ENCODE measurements at places on chromosomes 13 and 19.

DNA sequence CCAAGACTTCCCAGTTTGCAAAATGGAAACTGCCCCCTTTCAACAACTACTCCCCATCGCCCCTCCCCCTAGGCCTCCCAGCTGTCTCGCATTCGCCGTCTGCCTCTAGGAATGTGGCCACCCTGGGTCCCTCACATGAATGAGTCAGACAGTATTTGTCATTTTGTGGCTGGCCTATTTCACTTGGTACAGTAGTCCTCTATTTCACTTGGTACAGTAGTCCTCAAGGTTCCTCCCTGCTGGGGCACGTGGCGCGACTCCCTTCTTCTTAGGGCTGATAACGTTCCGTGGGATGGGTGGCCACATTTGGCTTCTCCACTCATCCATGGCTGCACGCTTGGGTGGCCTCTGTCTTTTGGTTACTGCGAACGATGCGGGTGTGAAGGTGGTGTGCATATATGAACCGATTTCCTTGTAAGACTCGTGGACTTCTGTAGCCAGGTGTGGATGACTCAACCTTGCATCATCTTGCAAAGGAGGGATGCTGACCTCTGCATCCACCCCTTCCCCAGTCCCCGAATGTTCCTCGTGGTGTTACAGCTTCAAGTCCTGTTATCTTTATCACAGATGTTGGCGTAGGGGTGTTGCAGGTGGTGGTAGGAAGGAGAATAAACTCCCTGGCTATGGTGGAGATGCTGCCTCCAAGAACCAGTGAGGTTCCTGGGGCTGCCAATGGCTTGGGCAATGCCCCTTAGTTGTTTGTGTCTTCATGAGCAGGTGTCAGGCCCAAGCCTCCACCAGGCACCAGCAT, 112.1 kb upstream of the SOX1 start:
- no peak for DNase-seq

DNA sequence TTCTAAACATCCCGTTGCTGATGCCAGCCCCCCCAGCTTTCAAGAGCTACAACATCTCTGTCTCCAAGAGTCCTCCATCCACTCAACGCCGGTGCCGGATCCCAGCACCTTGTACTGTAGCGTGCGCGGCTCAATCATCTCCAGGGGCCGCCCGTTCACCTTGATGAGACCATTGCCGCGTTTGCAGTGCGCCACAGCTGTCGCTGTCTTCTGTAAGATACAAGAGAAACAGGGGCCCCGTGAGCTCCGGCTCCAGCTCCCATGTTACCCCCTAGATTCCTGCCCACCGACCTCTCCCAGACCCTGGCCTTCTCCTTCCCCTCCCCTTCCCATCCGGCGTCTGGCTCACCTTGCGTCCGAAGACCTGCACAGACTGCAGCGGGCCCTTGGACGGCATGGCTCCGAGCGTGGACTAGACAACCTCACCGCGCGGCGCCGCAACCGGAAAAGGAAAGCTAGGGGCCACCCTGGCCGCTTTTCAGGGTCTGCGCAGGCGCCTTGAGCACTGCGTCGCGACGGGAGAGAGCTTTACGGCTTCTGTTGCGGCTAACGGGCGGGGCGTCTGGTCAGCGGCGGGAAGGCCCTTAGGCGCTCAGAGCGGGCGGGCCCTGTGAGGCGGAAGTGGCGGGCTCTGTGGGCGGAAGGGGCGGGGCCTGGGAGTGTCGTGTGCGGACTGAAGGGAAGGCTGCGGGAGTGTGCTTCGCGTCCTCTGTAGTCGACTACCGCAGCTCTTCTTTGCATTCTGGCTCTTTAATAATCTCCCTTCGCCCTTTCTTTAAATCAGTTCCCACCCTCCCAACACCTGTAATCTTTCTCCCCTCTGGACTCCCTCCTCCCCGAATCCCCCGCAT, at the start of gene RPS16:
Gene RPS16 (minus strand): TSS at position 451 of the 851 bp plus-strand sequence. CDS start 54 bp downstream, at position 397.
- peak; percentile 99 for DNase-seq

- DNase-seq: no peak
Measured at GRCh38 chr19:39083983-39084731, at the start of gene ACP7. Gene ACP7 (plus strand): TSS chr19:39084368. CDS start chr19:39085270, 902 bp downstream.

- DNase-seq: no peak
Measured at GRCh38 chr19:50723069-50723468, at the start of gene CLEC11A. Gene CLEC11A (plus strand): TSS chr19:50723364. CDS start chr19:50723526, 162 bp downstream.

- DNase-seq: no peak
Measured at GRCh38 chr13:43787518-43787891, 733 bp upstream of the ENOX1 start.

DNA sequence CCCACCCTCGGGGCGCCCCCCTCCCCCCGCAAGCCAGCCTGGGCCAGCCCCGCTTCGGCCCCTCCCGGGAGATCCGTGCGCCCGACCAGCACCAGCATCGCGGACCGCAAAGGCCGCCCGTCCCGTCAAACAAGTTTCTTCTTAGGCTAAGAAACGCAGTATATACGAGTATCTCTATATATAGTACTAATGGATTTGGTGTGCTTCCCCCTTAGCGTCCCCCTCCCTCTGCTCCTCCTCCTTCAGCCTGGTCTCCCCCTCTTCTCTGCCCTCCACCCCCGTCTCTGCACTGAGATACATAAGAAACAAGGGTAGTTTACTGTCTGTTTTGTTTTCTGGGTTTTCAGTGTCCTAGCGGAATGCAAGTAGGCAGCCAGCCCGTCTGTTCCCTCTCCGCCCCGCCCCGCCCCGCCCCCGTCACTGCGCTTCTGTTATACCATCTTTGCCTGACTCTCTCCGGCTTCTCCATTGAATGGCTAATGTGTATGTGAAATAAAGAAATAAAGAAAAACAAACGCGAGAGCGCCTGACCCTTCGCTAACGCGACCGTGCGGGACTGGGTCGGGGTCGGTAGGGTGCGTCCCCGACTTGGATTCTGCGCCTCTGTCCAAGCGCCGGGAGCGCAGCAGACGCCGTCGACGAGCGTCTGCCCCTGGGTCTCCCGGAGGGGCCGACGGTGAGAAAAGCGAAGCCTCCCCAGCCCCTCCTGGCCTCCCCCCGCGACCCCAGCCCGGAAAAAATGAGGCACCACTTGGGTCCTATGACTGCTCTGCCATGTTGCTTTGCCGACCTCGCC, 4.2 kb downstream of the LYL1 start:
- DNase-seq: no peak

DNA sequence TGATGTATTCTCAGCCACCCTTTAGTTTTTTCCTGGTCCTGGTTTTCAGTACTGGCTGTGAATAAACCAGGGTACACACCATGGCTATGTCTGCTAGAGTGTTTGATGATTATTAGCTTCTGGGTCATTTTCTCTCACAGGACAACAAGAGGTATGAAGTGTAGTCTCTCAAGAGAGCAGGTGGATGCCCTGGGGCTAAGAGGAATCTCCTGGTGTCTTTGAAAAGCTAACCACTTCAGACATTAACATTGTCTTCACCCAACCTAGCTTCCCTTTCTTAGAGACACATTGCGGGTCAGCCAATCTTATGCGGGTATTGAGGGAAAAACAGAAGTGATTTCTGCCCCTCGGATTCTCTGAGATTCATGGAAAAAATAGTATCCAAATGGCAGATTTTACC, 1.6 kb downstream of the ZNF730 start:
- DNase-seq: no peak

DNA sequence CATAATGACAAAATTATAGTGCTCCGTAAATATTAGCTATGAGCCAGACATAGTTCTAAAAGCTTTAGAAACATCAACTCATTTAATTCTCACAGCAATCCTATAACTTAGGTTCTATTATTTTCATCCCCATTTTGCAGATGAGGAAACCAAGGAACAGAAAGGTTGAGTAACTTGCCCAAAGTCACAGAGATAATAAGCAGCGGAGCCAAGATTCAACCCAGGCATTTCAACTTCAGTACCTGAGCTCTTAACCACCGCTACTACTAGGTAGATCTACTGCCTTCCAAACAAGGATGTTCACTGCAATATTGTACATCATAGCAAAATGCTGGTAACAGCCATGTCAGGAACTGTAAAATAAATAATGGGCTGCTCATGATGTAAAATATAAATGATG, 39.9 kb downstream of the ELF1 start:
- no peak for DNase-seq

GRCh38 chr13:63393112-63393511, 1977.5 kb upstream of the PCDH20 start:
- DNase-seq: no peak

DNA sequence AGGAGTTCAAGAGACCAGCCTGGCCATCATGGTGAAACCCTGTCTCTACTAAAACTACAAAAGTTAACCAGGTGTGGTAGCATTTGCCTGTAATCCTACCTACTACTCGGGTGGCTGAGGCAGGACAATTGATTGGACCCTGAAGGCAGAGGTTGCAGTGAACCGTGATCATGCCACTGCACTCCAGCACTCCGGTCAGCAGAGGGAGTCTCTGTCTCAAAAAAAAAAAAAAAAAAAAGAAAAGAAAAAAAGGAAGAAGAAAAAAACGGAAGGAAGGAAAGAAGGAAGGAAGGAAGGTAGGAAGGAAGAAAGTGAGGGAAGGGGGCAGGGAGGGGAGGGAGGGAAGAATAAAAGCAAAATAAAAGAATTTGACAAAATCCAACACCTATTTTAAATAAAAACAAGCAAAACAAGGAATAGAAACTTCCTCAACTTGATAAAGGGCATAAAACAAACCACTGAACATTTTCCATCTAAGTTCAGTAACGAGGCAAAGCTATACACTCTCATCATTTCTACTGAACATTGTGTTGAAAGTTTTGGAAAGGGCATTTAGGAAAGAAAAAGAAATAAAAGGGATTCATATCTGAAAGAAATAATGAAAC, 411.6 kb upstream of the SLITRK5 start:
- no peak for DNase-seq

DNA sequence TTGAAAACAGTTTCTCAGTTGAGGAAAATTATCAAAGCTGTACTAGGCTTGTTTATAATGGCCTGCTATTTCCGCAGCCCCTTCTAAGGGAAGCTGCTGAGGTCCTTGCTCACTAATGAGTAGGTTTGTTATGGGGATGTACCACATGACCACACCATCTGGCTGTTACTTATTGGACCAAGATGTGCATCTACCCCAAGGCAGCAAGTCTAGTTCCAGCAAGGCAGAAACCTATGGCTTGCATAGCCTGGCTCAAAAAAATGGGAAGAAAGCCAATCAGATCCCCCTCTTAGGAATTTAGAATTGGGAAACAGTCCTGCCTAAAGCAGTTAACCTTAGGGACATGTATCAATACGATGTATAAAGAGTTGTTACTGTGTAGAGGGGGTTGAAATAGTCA, 186.5 kb upstream of the SPRY2 start:
- DNase-seq: no peak

DNA sequence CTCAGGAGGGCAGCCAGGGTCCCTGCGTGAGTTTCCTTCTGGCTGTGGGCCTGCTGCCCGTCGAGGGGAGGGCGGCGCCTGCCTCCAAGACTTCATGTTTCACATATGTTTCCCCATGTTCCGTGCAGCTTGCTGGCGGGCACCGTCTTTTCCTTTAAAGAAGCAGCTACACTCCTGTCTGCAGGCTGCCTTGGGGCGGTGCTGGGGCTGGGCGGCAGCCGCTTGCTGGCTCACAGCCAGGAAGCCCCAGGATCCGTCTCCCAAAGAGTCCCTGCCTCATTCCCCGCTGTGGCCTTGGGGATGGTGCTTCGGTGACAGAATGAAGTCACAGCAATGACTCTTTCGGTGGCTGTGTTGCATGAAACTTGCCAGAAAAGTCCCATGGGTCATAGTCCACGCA, 24.9 kb downstream of the PIAS4 start:
- DNase-seq: no peak

DNA sequence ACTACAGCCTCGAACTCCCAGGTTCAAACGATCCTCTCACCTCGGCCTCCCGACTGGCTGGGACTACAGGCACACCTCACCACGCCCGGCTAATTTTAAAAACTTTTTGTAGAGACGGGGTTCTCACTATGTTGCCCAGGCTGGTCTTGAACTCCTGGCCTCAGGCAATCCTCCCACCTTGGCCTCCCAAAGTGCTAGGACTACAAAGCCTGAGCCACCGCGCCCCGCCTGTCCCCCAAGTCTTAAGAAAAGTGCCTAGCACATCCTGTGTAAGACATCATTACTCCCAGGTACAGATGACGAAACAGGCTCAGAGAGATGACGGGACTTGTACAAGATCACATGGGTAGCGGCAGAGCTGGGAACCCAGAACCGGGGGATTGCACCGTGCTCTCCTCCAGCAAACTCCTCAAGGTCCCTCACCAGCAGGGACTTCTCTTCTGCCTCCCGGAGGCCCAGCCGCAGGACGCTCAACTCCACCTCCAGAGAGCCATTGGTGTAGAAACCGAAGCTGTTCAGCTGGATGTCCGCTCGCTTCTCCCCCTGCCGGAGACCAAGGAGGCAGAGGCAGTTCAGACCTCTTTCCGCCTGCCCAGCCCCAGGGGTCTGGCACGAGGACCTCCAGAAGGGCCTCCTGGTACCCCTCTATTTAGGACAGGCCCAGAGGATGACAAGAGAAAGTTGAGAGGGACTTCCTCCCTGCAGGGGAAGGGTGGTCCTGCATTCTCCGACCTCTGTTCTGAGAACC, 1.0 kb downstream of the GPR108 start:
- DNase-seq: peak; percentile 91

DNA sequence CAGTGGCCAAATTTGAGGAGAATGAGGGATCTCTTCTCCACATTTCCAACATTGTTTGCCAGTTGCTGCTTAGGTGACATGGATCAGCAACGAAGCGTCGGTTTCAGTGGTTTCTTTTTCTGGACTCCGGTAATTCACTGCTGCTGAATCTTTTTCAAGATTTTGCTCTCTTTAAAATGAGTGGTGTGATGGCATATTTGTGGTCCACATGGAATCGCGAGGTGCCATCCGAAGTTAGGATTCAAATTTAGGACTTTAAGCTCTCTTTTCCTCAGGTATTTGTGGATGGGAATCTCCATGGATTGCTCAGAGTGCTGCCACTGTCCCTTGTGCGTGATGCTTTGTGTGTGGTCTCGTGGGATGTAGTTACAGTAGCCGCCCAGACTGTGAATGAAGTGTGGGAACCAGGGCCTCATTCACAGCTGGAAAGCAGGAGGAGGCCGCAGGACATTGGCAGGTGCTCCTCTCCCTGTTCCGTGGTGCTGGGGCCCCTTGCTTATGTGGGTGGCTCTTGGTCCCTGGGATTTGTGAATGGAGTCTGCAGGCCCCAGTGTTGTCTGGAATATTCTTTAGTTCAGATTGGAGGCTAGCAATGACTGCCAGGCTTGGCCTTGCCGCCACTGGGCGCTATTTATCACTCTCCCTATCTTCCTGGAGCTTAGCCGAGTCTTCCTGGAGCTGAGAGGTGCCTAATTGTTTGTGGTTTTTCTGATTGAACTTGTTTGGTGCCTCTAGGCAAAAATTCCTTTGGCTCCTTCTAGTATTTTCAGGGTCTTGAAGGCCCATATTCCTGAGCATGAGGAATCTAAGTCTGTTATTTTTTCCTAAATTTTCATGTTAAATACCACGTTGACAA, 1.5 kb downstream of the ILF3 start:
- no peak for DNase-seq
